ENCODE measurements at places on chromosomes 16 and 17. TPM values are rescaled to one million over a fixed set of nuclear protein-coding genes. Genes with fewer than 3 reads are reported as not detected.

HCRT gene
- not detected for total RNA-seq

HSPB9 gene
- total RNA-seq, result not detected

KPNB1 gene
- 331 TPM for total RNA-seq

CDK5RAP3 gene
- 45.1 TPM for total RNA-seq

NDUFAF8 gene
- total RNA-seq, result 41.3 TPM

NPIPB13 gene
- 0.65 TPM for total RNA-seq

TAC4 gene
- total RNA-seq, result not detected

ARHGAP44 gene
- total RNA-seq, result 0.32 TPM

ACBD4 gene
- total RNA-seq, result 2.6 TPM

CDRT15 gene
- total RNA-seq, result not detected

ADAM11 gene
- total RNA-seq, result 0.15 TPM

ABCA8 gene
- total RNA-seq, result 0.32 TPM

SPIRE2 gene
- 0.91 TPM for total RNA-seq

RNF112 gene
- total RNA-seq, result not detected

MRPL38 gene
- 38.3 TPM for total RNA-seq

NXPH3 gene
- total RNA-seq, result 0.61 TPM

SEZ6 gene
- total RNA-seq, result not detected

CCDC102A gene
- total RNA-seq, result 15.0 TPM

FBXL16 gene
- total RNA-seq, result 0.32 TPM

ZMYND15 gene
- total RNA-seq, result not detected

LPO gene
- not detected for total RNA-seq

All from epithelial cell of umbilical artery (primary cell).